ENCODE measurements at places on chromosomes 3 and 15. TPM values are rescaled to one million over a fixed set of nuclear protein-coding genes. Genes with fewer than 3 reads are reported as not detected.

DNA sequence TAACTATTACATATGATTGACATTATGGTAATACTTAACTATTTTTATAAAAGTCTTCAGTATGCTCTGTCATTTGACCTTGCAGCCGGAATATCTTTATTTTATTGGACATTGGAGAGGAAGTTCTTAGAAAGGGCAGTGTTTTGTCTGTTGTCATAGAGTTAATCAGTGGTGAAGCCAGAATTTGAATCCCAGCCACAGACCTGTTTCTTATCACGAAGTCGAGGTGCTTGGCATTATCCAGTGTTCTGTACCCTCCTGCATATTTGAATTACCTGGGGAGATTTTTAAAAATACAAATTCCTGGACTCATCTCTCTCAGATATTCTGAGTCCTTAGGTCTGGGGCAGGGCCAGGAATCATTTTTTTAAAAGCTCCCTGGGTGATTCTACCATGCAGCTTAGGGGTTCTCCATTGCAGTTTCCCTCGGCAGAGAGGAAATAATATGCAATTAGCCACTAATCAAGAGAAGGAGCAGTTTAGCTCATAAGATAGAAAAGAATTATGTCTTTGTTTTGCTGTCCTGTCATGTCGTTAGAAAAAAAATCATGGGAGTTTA, 195.6 kb upstream of the CFAP20DC start:
- DNase-seq = no peak
- no peak overlapping the region for H3K4me3 ChIP-seq
- H3K27ac ChIP-seq = no peak overlapping the region
- peaks cover 3% of the 10 kb centered on the region for H3K4me1 ChIP-seq
- peaks cover 4% of the 10 kb centered on the region for H3K36me3 ChIP-seq

DNA sequence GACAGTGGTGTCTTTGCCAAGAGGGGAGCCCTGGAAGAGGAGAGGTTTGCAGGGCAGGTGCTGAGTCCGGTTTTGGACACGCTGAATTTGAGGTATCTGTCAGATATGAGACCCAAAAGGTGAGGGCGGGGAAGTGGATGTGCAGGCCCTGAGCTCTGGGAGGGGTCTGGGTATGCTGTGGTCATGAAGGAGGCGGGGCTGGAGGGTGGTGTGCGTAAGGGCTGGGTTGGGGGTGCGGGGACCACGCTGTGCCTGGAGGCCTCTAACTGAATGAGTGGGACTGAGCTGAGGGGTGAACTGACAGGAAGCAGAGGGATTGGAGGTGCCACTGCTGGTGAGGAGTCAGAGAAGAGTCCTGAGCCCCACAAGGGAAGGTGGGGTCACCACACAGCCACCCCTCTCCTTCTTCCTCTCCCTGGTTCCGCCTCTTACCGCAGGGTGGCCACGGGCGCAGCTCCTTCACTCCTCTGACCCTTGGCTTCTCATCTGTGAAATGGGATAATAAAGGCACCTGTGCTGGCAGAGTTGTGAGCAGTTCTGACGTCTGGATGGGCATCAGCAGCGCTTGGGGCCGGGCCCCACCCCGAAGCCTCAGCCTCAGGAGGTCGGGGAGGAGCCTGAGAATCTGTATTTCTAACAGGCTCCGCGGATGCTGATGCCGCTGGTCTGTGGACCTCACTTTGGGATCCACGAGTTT, 28.8 kb downstream of the PSTPIP1 start:
- H3K4me1 ChIP-seq = peaks cover 57% of the 10 kb centered on the region
- DNase-seq = no peak
- peaks cover 56% of the 10 kb centered on the region for H3K36me3 ChIP-seq
- H3K27ac ChIP-seq = peak overlapping the region; percentile 98

DNA sequence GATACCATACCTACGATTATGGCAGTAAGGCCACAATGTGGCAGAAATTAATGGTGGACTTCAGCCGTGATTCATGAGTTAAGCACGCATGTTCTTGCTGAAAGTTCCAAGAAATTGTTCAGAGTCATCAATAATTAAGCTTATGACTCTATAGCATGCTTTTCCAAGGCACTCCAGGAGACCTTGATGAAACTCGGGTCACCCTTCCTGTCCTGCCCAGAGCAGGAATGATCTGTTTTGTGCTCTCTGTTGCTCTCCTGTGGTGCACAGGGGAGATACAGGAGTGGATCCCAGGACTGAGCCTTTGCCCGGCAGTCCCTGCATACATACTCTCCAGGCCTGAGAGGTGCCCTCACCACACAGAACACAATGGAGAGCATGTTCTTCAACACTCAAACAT, 141.6 kb upstream of the SLC2A2 start:
- no peaks in the 10 kb centered on the region for H3K27me3 ChIP-seq
- H3K36me3 ChIP-seq = peaks cover 60% of the 10 kb centered on the region
- no peak overlapping the region for H3K4me3 ChIP-seq

DNA sequence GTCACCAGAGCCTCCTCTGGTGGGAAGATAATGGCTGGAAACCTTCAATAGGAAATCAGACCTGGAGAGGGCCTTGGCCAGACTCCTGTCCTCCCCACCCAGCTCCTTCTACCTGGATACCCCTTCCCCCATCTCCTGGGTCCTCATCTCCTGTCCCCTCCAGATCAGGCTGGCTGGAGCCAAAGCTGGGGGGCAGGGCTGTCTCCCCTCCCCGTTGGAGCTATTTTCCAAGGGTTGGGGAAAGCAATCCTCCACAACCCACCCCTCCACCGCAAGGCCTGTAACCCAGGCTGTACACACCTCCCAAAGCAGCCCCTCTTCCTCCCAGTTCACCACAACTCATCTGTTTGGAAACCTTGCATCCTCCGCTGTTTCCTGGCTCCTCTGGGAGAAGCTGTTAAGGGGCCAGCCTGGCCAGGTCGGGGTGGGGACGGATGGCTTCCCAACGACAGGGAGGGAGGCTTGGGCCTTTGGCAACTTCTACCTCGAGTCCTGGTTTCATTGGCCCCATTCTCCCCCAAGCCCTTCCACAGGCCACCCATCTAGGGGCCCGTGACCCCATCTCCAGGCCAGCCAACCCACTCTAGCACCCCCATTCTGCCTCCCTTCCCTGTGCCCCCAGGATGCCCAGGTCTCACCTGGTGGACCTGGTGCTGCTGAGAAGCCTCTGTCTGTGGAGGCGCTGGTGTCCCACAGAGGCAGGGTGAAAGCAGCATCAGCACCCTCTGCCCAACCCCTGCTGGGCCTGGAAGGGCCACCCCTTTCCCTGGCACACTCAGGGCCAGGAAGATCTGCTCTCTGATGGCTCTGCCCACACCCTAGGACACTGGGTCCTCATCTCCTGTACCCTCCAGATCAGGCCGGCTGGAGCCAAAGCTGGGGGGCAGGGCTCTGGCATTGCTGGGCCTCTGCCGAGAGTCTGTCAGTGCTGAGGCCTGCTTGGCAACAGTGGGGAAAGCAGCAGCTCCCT, 22.1 kb upstream of the GOLGA6C start:
- H3K27me3 ChIP-seq = peaks cover 14% of the 10 kb centered on the region
- H3K36me3 ChIP-seq = no peaks in the 10 kb centered on the region
- no peak overlapping the region for H3K27ac ChIP-seq

The PLAAT1 gene
- not detected for total RNA-seq

GRCh38 chr15:42313463-42313862, 40.2 kb upstream of the TMEM87A start:
- peaks cover 16% of the 10 kb centered on the region for H3K36me3 ChIP-seq
- DNase-seq = no peak
- H3K27ac ChIP-seq = no peak overlapping the region

- no peak overlapping the region for H3K27ac ChIP-seq
- no peaks in the 10 kb centered on the region for H3K36me3 ChIP-seq
- H3K27me3 ChIP-seq = peaks cover 4% of the 10 kb centered on the region
- no peak overlapping the region for H3K4me3 ChIP-seq
Measured at GRCh38 chr3:50885070-50885850, 210.5 kb downstream of the DOCK3 start.

The LRRC31 gene
- total RNA-seq = not detected

DNA sequence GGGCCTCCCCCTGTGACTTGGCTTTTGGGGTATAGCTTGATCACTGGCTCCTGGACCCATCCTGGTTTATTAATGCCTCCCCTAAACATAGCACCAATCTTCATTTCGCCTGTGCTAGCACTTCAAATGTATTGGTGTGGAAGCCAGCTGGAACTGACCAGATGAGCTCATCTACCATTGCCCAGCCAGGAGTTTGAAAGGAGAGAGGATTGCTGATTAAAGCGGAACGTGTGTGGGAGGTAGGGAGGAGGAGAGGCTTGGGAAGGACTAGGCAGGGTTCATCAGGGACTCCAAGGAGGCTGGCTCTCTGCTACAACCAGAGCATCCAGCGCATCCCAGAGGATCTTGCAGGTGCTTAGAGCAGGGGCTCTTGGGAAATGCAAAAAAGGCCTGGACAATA, 34.4 kb upstream of the TLE3 start:
- H3K36me3 ChIP-seq = no peaks in the 10 kb centered on the region
- peaks cover 19% of the 10 kb centered on the region for H3K27me3 ChIP-seq
- DNase-seq = no peak
- no peak overlapping the region for H3K27ac ChIP-seq
- no peaks in the 10 kb centered on the region for H3K4me1 ChIP-seq

DNA sequence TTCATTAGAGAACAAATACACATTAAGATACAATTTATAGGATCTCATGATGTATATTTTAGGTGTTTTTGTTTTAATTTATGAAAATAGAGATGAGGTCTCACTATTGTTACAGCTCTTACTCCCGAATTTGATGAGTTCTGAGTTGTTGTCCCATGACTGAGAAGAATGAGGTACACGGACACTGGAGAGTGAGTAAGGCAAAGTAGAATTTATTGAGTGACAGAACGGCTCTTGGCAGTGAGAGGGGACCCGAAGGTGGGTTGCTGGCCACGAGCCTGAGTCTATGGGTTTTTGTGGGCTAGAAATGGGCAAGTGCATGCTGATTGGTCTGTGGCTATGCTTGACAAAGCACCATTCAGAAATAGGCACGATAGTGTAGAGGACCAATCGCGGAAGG, 3.1 kb upstream of the RNF168 start:
- H3K4me3 ChIP-seq = no peak overlapping the region
- peaks cover 6% of the 10 kb centered on the region for H3K36me3 ChIP-seq
- peaks cover 6% of the 10 kb centered on the region for H3K27me3 ChIP-seq
- peaks cover 4% of the 10 kb centered on the region for H3K4me1 ChIP-seq
- H3K27ac ChIP-seq = no peak overlapping the region

DNA sequence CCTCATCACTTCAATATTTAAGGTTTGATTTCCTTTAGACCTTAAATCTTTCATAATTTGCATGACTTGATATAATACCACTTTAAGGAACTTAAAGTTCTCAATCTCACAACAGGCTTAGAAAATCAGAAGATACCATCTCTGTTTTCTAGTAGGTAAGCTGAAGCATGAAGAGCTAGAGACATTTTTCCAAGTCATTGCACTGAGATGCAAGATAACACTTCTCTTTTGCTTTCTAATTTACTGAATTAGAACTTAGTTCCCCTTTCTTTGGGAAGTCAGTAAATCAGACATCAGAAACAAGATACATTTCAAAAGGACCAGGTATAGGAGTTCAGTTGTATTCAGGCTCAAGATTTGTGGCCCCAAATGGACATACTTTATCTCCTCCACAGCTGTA, 79.7 kb downstream of the DZIP3 start:
- H3K36me3 ChIP-seq = peaks cover 19% of the 10 kb centered on the region
- peaks cover 17% of the 10 kb centered on the region for H3K4me1 ChIP-seq
- H3K27me3 ChIP-seq = no peaks in the 10 kb centered on the region
- no peak for DNase-seq
- no peak overlapping the region for H3K4me3 ChIP-seq

The LMOD3 gene
- total RNA-seq = not detected

The KCNMB2 gene
- not detected for total RNA-seq
